Activated CD8-positive, alpha-beta T cell treated with anti-CD3 and anti-CD28 coated beads for 36 hours (primary cell): ENCODE measurements at places on chromosomes 6 and 20.

- no peak for DNase-seq
Measured at GRCh38 chr6:134295953-134296553, 21.9 kb downstream of the SGK1 start.

DNA sequence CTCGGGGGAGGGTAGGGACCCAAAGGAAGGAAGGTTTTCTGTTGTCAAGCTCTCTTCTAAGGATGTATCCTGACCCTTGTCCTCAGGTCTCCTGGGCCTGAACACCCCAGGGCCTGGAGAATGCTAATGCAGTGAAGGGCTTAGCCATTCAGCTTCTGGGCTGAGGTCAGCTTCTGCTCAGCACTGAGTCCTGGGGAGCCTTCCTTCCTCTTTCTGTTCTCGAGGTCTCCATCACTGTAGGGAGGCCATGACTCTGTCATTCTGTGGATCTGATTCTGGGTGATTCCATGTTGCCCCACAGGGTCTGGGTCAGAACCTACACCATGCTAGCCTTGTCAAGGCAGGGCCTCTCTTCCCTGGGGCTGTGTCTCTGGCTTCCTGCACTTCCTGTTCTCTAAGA is 712.7 kb downstream of the DHX35 start:
- DNase-seq = no peak

GRCh38 chr20:57135875-57136274 is 130.6 kb downstream of the BMP7 start:
- no peak for DNase-seq

DNA sequence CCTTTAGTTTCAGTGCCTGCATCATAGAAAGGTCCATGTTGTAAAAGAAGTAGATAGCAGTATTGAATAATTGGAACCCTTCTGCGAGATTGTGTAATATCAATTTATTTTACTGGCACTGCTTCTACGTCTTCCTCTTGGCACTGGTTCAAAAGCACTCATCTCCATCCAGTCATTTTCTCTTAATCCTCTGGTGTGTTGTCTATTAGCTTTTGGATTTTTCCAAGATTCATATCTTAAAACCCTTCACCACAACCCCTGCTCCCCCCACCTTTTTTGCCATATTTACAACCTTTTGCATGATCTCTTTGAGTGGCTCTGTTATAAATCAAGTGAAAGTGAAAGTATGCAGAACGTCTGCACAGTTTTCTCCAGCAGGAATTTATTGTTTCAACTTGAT is 76.6 kb upstream of the HSF2 start:
- no peak for DNase-seq
